ENCODE measurements at places on chromosomes 12 and 14.

GRCh38 chr12:103373088-103373523, 122.7 kb downstream of the C12orf42 start:
- no peak for DNase-seq

DNA sequence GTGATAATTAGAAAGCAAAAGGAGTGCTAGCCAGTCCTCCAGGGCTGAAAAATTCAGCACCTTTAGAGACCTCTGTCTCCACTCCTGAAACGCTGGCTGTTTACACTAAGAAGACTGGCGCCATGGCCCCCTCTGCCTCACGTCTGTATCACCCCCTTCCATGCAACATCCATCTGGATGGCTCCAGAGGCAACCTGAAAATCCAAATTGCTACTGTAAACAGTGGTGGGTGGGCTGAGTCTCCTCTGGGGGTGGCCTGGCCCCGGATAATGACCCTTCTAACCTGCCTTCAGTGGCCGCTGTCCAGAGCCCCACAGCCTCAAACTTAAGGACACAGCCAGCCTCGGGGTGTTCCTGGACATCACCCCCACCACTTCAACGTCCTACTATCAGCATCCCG, 1.4 kb downstream of the PRKD1 start:
- no peak for DNase-seq

DNA sequence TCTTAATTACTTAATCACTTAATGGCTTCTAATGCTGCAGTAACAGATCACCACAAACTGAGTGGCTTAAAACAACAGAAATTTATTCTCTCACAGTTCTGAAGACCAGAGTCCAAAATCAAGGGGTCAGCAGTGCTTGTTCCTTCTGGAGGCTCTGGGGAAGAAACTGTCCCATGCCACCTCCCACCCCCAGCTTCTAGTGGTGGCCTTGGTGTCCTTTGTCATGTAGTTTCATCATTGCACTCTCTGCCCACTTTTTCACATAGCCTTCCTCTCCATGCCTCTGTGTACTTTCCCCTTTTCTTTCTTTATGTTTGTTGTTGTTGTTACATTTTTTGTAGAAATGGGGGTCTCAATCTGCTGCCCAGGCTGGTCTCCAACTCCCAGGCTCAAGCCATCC, 16.1 kb upstream of the UBC start:
- DNase-seq = no peak

- DNase-seq = no peak
Measured at GRCh38 chr12:122753319-122753650, 661 bp downstream of the DENR start.

GRCh38 chr14:89060191-89060590, 235.7 kb downstream of the TTC8 start:
- DNase-seq = no peak

DNA sequence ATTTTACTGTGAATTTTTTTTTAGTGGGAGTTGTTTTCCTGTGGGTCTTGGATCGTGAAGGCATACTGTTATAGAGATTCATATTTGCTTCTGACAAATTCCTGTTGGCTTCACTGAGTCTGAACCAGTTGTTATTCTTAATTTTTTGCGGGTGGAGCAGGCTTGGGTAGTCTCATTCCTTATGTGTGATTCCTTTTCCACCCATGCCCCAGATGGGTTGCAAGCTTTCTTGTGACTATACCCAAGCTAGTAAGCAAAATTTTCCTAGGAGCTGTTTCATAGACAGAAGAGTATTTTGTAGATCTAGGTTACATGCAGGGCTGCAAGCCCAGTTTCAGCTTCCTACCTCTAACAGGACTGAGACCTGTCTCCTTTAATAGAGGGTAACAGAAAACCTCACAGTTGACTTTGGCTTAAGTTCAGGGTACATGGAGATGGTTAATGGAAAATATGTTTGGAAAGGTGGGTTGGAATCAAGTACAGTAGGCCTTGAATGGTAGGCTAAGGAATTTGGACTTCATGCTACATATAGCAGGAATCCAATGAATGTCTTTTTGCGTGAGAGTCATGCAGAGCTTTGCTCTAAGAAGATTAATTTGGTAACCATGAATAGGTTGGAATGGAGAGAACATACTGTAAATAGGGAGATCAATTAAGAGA, 29.0 kb downstream of the TRMT5 start:
- no peak for DNase-seq

DNA sequence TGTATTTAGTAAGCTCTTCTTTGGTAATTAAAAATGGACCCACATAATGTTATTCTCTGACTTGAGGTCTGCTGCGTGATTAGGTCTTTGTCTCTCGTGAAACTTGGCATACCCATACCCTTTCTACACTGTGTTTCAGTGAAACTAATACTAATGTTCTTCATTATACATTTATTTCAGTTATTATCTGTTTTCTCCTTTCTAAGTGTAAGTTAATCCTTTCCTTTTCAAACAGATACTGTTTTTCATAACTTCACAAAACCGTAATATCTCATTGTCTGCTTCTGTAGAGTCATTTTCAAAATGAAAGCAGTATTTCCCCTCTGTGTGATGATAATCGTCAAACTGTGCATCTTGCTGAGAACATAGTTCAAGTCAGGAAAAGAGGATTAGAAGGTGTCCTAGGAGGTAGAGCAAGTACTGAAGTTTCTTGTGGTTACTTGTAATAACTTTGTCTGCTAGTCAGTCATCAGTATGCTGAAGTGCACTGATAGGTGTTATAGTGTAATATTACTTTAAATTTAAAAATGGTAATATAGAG, 15.9 kb downstream of the PYROXD1 start:
- DNase-seq = no peak

DNA sequence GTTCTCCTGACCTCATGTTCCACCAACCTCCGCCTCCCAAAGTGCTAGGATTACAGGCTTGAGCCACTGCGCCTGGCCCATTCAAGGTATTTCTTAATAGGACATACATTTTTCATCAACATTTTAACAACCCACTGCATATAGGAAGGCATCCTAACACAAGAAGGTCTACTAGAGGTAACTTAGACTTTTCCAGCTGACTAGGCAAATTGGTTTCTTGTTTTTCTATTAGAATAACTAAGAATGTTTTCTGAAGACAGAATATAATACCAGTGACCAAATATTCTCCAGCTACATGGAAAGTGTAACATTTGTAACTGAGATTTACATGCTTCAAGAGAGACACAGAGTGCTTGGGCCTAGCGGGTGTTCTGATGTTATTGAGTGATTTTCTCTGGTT, 14.2 kb upstream of the PRB4 start:
- DNase-seq = no peak

GRCh38 chr12:30646821-30647220, 48.8 kb downstream of the IPO8 start:
- DNase-seq = no peak

GRCh38 chr12:114013575-114014345, 47.6 kb upstream of the RBM19 start:
- DNase-seq = no peak

DNA sequence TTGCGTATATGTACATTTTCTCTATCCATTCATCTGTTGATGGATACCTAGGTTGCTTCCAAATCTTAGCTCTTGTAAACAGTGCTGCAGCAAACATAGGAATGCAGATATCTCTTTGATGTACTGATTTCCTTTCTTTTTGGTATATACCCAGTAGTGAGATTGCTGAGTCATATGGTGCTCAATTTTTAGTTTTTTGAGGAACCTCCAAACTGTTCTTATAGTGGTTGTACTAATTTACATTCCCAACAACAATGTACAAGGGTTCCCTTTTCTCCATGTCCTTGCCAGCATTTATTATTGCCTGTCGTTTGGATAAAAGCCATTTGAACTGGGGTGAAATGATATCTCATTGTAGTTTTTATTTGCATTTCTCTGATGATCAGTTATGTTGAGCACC, 44.3 kb downstream of the PELI2 start:
- no peak for DNase-seq

- no peak for DNase-seq
Measured at GRCh38 chr12:108531929-108532848, 17.1 kb downstream of the FICD start.

GRCh38 chr12:74871817-74872216, 334.2 kb downstream of the ATXN7L3B start:
- DNase-seq = no peak

- DNase-seq = no peak
Measured at GRCh38 chr12:106345746-106346145, 11.8 kb upstream of the POLR3B start.

DNA sequence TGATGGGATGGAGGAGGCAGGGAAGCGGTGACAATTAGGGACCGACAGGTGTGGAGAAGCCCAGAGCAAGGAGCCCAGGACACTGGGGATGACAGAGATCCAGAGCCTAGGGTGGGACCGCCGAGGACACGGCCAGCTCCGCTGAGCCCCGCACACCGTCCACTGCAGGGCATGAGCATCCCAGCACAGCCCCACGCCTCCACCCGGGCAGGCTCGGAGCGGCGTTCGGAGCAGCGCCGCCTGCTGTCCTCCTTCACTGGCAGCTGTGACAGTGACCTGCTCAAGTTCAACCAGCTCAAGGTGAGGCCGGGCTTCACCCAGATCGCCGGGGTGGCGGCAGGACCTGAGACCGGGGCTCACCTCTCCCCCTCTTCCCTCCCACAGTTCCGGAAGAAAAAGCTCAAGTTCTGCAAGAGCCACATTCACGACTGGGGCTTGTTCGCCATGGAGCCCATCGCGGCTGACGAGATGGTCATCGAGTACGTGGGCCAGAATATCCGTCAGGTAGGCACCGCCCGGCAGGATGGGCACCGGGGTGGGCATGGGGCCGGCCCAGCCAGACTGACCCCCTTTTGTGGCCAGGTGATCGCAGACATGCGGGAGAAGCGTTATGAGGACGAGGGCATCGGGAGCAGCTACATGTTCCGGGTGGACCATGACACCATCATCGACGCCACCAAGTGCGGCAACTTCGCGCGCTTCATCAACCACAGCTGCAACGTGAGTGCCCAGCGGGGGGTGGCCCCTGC, 23.7 kb downstream of the SETD1B start:
- DNase-seq = no peak

DNA sequence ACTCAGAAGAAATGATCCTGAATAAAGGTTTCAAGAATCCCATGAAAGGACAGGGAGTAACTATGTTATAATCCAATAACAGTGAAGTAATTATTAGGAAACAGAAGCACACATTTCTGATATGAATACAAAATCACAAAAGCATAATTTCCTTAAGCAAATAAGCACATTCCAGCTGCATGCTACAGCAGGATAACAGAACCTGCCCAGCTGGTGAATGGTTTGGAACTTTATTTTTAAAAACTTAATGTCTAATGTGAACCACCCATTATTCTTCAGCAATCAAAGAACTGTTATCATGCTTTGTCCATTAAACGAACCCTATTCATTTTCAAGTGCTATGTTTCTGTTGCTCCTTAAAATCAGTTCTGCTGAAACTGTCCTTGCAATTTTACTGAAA, 13.4 kb downstream of the SPTLC2 start:
- no peak for DNase-seq

All from stimulated activated CD4-positive, alpha-beta T cell treated with anti-CD3 and anti-CD28 coated beads, Interleukin-12 subunit alpha, Interleukin-12 subunit beta, amount 100 ng/mL, for 4 hours (primary cell).